ENCODE measurements at places on chromosomes 16 and 17. TPM values are rescaled to one million over a fixed set of nuclear protein-coding genes. Genes with fewer than 3 reads are reported as not detected.

ZP2 gene
- total RNA-seq = not detected

RHBDF1 gene
- 0.68 TPM for total RNA-seq

OTOP3 gene
- total RNA-seq = not detected

ARL16 gene
- 52.2 TPM for total RNA-seq

GAS7 gene
- total RNA-seq = 0.46 TPM

GRAPL gene
- 261 TPM for total RNA-seq

VMO1 gene
- total RNA-seq = 0.55 TPM

PSME3 gene
- total RNA-seq = 122 TPM
